KG1 (cell line): ENCODE measurements at places on chromosomes 5 and 9.

DNA sequence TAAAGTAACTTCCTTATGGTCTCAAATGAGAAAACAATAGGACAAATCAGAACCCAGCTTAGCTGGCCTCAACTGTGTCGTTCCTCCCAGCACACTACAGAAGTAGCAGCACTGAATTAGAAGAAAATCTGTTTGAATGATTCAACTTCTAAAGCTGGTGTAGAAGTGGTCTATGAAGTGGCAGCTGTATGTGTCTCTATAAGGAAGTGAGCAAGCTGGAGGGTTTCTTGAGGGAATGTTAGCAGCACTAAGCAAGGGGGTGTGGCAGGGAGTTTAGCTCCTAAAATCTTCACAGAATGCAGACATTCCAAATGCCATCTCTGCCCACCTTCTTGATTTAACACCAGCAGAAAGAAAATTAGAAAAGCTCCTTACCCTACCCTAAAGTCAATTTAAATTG, 4.1 kb downstream of the KLF9 start:
- DNase-seq = no peak

DNA sequence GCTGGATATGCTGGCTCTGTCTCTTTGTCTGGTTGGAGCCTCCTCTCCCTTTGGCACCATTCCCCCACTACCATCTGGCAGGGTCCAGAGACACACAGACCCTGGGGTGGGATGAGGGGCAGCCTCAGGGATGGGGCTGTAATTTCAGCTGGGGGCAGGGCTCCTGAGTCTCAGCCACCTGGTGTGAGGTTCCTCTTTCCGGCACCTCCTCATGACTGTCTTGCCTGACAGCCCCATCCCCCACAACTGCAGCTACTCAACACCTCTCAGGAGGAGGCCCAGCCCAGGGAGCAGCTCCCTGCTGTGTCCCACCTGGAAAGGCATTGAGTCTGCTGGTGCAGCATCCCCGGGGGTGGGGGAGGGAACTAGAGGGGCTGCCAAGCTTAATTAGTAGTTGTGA, 11.7 kb upstream of the RPS14 start:
- no peak for DNase-seq

GRCh38 chr5:97172227-97172626, 10.8 kb downstream of the RIOK2 start:
- DNase-seq = no peak

DNA sequence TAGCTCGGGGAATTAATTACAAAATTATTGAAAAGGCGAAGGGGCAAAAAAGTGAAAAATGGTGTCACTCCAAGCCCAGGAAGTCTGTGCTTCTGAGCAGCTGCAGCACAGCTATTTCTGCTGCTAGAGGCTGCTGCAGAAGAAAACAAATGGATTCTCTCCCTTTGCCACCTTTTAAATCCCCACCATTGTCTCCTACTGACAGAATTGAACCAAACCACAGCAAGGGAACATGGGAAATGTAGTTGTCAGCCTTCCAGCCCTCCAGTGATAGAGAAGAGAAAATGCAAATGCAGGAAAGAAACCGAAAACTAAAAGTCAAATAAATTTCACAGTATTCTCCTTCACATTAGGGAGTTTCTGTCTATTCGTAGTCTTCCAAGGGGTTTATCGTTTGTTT, 33.4 kb upstream of the CDC42SE2 start:
- no peak for DNase-seq

DNA sequence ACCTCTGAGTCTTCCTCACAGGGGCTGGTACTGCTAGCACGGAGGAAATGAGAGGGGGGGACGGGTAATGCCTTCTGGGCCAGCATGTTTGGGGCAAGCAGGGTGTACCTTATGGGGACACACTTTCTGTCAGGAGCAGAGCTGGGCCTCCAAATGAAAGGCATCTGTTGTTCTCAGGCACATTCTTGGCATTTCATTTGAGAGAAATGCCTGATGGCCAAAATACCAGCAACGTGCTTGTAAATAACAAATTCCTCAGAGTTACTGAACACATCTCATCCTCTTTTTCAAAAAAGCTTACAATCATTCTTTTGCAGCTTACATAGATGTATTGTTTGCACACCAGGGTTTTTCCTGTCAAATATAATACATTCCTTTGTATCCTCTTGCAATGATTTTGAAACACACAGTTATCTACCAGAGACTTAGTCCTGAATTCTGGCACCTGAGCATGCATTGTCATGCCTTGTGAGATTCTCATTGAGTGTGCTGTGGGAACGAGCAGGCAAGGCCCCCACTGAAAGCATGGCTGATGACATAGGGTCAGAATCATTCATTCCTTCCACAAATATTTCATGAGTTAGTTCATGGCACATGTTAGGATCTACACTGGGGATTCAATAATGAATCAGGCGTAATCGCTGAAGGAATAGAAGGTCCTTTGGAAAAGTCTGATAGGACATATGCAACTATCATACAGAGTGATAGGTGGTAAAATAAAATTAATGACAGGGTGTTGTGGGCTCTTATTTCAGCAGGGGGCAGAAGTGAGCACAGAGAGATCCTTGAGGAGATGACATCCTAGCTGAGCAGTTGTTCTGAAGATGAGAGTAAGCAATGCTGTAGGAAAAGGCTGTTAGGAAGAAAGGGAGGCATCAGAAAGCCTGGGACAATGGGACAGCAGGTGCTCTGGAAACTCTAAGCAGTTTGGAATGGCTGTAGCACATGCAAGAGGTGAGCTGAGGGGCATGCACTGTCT, 260.9 kb upstream of the TUT7 start:
- no peak for DNase-seq
